Left ventricle myocardium superior (tissue), 1 donor: ENCODE measurements at places on chromosomes 7 and 10.

GRCh38 chr7:77783545-77783944 lies 14.7 kb downstream of the TMEM60 start:
- no peak for DNase-seq

- no peak for DNase-seq
These were observed 48.7 kb downstream of the CAV1 start for GRCh38 chr7:116573541-116573940.

DNA sequence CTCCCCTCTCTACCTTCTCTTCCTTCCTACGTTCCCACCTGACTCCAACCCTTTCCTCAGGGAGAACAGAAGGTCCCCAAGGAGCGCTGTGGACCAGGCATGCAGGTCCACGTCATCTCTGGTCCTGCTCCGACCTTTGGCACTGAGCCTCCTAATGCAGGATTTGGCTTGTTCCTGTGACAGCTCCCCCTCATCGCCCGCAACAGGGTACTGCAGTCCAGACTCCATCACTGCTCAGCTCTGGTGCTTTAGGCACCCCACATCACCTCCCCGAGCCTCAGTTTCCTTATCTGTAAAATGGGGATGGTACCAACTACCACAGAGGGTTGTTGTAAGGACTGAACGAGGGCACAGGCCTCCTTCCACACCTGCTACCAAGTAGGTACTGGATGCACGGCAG lies 54.6 kb downstream of the FHIP2A start:
- DNase-seq: no peak

- no peak for DNase-seq
These were observed 137.6 kb downstream of the RGS10 start for GRCh38 chr10:119404719-119405519.

DNA sequence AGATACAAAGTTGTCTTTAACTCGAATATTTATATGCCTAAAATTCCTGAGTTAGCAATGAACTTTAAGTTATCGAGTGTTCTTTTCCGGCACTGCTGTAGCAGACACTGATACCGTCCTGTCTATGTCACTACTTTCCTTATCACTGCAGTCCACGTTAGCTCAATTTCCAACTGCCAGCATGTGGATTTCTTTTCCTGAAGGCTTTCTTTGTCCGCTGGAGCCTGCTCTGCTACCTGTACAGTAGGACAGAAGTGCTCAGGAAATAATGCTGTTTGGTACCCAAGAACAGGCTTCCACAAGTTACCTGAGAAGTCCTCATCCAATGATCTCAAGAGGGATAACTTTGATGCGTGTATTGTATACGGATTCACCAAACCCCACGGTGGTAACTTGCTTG lies 329.4 kb downstream of the NXPH1 start:
- DNase-seq: no peak

DNA sequence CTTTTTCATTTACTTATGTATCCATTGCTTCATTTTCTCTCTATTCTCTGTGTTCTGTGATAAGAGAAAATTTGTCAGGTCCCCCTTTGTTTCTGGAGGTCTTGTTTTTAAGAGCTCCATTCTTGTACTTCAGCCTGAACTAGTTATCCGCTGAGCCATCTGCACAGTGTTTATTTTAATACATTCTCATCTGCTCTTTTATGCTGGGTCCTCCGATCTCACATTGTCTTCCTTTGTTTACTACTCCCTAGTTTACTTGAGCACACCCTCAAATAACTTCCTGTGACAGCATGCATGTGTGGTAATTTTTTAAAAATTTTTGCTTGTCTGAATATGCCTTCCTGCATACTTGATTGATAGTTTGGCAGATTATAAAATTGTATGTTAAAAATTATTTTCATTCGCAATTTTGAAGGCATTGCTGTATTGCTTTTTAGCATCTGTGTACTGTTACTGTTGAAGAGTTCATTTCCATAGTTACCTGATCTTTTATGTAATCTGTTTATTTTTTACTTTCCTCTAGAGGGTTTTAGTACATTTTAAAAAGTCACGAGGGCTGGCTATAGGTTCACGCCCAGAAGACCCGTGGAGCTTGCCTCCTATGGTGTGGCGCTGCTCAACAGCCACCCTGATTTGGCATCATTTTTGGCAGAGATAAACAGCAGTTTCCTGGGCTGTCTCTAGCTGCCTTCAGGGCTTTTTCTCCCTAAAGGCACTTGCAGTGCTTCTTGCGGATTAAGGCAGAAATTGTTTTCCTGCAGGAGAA lies 31.9 kb downstream of the RSBN1L start:
- no peak for DNase-seq

GRCh38 chr10:79282388-79282787 lies 64.9 kb upstream of the PPIF start:
- DNase-seq: no peak

DNA sequence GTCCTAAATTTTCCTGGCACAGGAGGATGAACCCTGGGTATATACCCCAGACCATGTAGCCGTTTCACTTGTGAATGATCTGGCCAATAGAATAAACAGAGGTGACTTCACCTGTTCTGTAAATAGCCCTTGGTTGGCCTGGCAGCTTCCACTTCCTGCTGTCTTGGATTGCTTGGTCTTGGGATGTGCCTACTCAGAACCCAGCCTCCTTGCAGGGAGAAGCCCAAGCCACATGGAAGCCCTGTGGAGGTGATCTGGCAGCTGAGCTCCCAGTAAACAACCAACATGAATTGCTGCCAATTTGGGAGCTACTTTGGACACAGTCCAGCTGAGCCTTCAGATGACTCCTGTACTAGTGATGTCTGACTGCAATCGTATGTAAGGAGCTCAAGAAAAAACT lies 4.8 kb upstream of the RAPGEF5 start:
- no peak for DNase-seq

DNA sequence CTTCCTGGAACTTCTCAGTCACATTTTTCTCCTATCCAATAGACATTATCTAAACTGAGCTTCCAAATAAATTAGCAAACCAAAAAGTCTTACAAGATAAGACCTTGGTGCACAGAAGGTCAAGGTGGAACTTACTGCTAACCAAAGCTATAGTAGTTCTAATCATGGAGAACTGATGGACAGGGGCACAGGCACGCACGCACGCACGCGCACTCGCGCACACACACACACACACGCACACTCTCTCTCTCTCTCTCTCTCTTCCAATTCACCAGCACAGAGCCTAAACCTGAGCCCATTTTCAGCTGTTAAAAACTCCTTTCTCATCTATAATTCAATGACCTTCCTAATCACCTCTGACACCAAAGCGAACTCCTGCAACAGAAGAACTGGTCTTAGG lies 7.5 kb downstream of the FGFR2 start:
- no peak for DNase-seq

DNA sequence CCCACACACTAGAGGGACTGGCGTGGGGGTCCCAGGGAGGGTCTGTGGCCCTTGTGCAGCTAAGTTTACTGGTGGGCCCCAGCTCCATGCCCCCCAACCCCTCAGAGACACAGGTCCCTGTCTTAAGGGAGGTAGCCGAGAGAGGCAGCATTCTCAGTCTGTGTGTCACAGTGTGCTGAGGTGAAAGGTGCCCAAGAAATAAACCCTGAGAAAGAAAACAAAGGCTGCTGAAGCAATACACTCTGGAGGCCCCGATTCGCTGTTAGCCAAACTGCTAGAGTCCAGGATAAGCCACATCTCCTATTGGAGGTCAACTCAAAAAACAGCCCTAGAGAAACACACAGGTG lies 28.6 kb upstream of the NDST2 start:
- no peak for DNase-seq

- DNase-seq: no peak
These were observed 7.2 kb downstream of the FAM133B start for GRCh38 chr7:92582948-92583347.

- no peak for DNase-seq
These were observed 12.1 kb upstream of the MRPS17 start for GRCh38 chr7:55939514-55940123.

DNA sequence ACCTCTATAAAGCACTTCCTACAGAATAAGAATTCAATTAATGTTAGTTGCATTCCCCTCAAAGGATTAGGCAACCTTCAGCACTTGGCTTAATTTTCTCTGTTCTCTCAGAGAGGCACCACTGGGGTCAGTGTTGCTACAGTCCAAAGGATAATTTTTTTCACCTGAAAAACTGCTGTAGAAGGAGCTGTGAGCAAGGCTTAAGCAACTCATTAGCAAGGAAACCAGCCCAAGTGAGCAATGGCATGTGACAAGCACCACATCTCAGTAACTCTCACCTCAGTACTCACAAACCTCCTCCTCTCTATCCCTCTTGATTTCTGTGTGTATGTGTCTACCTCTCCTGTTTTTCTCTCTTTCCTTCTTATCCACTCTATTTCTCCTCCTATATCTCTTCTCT lies 55.9 kb downstream of the DGKI start:
- no peak for DNase-seq

- no peak for DNase-seq
These were observed 2.2 kb upstream of the STRIP2 start for GRCh38 chr7:129431911-129432643.

- DNase-seq: no peak
These were observed 470.1 kb upstream of the ADARB2 start for GRCh38 chr10:2207246-2207922.

DNA sequence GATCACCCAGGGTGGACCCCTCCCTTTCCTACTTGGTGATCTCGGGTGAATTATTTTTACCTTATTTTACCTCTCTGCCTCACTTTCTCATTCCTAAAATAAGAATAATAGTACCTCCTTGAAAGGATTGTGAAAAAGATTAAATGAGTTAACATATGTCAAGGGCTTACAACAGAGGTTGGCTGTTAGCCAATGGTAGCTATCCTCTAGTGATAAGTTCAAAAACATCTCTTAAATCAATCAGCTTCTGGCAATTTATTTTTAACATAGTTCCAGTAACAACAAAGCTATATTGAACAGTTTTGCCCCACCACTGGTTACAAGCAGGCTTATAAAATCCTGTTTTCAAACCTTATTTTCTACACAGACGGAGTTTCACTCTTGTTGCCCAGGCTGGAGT lies 45.4 kb downstream of the TMEM168 start:
- DNase-seq: no peak

DNA sequence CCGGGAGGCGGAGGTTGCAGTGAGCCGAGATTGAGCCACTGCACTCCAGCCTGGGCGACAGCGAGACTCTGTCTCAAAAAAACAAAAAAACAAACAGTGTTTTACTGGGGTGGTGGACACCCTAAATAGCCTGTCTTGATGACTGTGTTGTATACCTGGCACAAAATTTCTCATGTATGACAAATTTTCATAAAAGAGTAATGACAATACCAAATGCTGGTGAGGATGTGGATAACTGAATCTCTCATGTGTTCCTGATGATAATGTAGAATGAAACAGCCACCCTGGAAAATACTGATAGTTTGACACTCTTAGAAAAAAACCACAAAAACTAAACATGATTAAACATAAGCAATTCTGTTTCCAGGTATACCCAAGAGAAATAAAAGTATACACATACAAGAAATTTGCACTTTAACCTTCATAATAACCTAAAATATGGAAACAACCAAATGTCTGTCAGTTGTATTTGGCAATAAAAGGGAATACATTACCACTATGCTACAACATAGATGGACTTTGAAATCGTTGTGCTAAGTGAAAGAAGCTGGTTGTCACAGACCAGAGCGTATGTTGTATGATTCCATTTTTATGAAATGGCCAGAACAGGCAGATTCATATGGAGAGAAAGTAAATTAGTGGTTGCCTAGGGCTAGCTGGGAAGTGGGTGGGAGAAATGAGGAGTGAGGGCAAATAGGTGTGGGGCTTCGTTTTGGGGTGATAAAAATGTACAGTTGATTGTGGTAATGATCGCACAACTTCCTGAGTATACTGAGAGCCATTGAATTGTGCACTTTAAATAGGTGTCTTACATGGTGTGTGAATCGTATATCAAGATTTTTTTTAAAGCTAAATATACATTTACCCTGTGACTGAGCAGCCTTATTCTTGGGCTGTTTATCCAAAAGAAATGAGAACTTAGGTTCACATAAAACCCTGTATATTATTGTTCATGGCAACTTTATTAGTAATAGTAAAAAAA lies 12.5 kb downstream of the WDR37 start:
- no peak for DNase-seq

DNA sequence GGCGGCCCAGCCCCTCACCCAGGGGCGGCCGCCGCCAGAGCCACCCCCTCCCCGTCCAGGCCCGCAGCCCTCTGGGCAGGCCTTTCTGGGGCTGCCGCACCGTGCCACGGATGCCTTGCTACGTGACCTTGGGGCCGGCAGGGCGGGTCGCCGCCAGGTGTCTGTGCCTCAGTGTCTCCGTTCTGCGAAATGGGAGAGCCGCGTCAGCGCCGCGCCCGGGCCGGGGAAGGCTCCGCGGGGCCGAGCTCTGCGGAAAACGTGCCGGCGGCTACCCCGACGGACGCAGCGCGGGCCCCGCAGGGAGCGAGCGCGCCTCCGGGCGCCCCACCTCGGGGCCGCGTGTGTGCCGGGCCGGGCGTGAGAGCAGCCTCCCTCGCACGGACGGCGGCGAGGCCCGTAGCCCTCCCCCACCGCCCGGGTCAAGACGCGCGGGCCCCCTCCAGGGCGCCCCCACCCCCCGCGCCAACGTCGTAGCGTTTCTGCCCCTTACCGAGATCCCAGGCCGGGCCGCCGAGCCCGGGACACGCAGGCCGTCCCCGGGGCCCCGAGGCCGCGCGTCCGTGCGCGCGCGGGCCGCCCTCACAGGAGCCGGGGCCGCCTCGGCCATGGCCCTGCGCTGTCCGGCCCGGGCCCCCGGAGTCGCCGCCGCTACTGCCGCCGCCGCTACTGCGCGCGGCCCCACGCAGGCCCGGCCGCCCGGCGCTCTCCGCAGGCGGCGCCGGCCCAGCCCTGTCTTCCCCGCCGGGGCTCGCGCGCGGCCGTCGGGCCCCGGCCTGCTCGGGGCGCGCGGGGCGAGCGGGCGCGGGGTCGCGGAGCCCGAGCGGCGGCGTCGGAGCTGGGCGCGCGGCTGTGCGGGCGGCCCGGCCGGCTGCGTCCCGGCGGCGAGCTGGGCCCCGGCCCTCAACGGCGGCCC lies 1.1 kb downstream of the ZNF777 start:
- DNase-seq: peak; percentile 37

GRCh38 chr7:16758631-16759611 lies 5.4 kb downstream of the TSPAN13 start:
- no peak for DNase-seq
